ENCODE measurements at places on chromosomes 1 and 21.

DNA sequence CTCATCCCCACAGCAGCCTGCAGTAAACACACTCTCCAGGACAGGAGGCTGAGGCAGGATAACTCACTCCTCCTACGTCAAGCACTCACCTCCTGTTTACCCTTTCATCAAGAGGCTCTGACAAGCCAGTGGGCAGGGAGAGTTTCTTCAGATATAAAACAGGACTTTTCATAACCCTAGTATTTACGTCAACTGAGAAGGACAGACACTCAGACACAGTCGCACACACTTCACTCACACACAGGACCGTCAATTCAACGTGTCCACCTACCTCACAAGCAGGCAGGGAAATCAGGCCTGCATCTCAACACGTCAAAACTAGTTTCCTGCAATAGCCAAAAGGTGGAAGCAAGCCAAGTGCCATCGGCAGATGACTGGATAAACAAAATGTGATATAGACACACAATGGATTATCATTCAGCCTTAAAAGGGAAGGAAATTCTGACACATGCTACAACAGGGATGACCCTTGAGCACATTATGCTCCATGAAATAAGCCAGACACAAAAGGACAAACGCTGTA, 48.6 kb downstream of the ITPKB start:
- no peak for DNase-seq

GRCh38 chr1:31789259-31790065, 25.3 kb upstream of the ADGRB2 start:
- DNase-seq = peak; percentile 79

- no peak for DNase-seq
These were observed 44.2 kb downstream of the PKNOX1 start for GRCh38 chr21:43018519-43018918.

- DNase-seq = no peak
These were observed 76.1 kb upstream of the IRF2BP2 start for GRCh38 chr1:234686035-234686434.

DNA sequence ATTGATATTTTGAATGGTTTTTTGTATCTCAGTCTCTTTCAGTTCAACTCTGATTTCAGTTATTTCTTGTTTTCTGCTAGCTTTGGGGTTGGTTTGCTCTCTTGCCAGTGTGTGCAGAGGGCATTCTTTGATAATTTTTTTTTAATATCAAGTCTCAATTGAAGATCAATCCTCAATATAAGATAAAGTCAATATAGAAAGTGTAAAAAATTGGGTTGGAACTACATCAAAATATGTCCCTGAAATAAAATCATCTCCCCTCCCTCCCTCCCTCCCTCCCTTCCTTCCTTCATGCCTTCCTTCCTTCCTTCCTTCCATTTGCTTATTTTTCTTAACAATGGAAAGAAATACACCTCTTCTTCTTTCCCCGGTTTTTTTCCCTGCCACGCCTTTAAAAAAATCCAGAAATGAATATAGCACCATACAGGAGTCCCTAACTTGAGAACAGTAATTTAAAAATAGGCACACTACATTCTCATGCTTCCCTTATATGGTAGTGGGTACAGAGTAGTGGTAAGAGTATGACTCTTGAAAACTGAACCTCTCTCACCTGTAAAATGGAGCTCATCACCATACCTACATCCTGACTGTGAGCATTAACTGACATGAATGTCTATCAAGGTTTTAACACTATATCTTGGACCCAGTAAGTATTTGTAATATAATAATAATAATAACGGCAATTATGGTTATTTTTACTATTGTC, 221.9 kb downstream of the GIPC2 start:
- no peak for DNase-seq

DNA sequence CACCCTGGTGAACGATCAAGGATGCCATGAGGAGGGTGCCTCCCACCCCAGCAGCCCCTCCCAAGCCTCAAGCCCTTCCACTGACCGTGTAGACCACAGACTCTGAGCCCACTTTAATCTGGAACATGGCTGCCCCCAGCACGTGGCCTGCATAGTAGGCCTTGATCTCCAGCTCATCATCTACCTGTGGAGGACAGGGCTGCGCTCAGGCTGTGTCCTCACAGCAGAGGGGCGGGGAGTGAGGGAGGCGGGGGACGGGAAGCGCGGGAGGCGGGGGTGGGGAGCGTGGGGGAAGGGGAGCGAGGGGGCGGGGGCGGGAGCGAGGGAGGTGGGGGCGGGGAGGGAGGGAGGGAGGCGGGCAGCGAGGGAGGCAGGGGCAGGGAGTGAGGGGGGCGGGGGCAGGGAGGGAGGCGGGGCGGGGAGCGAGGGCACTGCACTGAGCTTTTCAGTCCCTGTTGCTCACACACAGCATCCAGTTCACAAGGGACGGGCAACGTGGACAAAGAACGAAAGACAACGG, 7.1 kb downstream of the PUSL1 start:
- DNase-seq = no peak

- no peak for DNase-seq
These were observed 301.3 kb downstream of the PLPP3 start for GRCh38 chr1:56278061-56278460.

GRCh38 chr1:107707111-107707510, 257.9 kb downstream of the VAV3 start:
- DNase-seq = no peak

Data from HCEC 1CT (cell line).